ENCODE measurements at places on chromosomes 3 and 15.

GRCh38 chr3:169103951-169104941, 559.3 kb downstream of the MECOM start:
- DNase-seq = no peak

- no peak for DNase-seq
These were observed 84.1 kb upstream of the ARHGEF3 start for GRCh38 chr3:56885879-56886278.

GRCh38 chr15:77874063-77874462, 203.4 kb downstream of the TBC1D2B start:
- no peak for DNase-seq

DNA sequence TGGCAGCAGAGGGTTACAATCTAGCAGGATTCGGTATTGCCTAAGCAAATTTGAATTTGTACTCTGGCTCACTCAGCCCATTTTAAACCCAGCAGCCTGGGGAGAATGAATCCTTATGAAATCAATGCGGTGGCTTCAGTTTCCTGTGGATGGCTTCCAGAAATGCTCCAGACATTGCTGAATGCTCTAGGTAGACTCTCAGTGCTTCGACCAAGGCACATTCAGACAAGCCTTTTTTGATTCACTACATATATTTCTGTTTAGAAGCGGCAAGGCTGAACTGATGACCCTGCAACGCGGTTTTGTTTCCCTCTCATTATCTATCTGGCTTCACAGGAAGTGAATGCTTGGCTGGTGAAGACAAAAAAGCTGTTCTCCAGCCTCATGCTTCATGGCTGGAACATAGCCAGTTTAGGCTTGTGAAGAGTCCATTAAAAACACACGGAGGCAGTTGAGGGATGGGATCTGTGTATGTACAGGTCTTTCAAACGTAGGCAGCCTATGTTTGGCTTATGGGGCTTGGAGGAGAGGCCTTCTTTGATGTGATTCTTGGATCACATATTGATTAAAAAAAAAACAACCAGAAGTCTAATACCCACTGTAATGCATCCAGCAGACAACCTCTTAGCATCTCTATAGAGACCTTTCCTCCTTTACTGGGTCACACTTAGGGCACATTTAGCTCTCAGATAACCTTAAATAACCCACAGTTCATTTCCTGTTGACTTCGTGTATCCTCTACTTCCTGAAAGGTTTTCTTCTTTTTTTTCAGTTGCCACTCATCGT, 400.2 kb upstream of the TBL1XR1 start:
- DNase-seq = no peak

GRCh38 chr15:59632714-59633113, 21.1 kb downstream of the GCNT3 start:
- DNase-seq = no peak

DNA sequence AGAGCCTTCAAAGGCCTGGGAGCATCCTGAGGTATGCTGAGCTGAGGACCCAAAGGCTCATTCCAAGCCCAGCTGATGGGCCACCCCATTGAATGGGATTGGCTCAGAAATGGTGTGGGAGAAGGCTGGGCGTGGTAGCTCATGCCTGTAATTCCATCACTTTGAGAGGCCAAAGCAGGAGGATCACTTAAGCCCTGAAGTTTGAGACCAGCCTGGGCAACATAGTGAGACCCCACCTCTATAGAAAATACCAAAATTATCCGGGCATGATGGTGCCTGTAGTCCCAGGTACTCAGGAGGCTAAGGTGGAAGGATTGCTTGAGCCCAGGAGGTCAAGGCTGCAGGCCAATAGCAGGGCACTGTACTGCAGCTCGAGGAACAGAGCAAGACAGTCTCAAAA, 43.8 kb upstream of the ADAMTSL3 start:
- no peak for DNase-seq

DNA sequence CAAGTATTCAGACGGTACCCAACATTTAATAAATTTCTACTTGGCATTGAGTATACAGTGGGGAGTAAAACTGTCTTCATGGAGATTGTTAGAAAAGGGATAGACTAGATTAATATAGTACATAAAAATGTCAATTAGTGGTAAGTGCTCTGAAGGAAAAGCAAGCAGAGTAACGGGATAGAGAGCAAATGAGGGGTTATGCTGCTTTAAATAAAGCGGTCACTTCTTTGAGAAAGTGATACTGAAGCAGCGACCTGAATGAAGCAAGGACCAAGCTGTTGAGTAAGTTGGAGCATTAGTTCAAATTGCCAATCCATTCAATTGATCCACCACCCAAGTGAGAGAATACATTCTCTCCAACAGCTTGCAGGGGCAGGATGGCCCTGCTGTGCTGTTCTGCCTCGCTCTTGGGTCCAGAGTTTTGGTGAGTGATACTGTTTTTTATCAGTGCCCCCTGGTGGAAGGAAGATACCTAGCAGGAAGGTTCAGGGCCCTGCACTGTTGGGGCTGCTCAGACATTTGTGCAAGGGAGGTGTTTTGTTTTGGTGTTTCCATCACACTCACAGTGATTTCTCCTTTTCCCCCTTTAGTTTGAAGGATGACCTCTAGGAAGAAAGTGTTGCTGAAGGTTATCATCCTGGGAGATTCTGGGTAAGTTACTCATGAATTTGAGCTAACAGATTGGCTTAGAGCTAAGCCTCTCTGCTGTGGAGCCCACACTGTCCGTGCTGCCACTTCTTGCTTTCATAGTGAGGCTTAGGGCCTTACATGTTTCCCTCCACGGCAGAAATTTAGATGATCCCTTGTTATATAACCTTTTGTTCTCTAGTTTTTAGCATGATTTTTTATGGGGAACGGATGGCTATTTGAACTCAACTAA, 69.0 kb downstream of the RAB7A start:
- no peak for DNase-seq

DNA sequence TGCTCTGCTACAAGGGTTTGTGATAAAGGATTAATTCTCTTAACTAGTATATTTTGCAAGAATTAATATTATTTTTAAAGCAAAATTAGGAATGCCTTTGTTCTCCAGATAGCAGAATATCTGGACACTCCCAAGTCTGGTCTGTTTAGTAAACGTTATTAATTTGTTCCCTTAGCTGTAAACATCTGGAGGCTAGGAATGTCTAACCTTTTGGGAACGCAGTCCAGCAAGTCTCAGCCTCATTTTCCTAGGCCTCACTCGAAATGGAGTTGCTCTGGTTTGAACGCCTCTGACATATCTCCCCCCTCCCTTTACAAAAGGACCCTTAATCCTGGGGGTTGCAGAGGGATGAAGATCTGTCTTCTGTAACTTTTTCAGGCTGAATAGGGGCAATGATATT, 59.3 kb upstream of the WNT7A start:
- DNase-seq = no peak

- DNase-seq = no peak
These were observed 93.2 kb upstream of the MEF2A start for GRCh38 chr15:99472416-99473145.

DNA sequence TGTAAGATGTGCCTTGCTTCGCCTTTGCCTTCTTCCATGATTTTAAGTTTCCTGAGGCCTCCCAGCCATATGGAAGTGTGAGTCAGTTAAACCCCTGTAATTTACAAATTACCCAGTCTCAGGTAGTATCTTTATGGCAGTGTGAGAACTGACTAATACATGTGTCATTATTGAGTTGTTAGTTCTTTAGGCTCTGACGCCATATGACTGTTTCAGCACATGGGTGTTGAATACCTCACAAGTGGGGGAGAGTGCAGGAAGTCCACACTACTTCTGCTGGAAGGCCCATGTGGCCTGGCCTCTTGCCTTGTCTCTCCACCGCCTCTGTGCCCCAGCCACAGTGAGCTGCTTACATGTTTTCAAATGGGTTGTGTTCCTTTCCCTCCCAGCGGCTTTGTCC, 28.5 kb downstream of the MFSD1 start:
- no peak for DNase-seq

DNA sequence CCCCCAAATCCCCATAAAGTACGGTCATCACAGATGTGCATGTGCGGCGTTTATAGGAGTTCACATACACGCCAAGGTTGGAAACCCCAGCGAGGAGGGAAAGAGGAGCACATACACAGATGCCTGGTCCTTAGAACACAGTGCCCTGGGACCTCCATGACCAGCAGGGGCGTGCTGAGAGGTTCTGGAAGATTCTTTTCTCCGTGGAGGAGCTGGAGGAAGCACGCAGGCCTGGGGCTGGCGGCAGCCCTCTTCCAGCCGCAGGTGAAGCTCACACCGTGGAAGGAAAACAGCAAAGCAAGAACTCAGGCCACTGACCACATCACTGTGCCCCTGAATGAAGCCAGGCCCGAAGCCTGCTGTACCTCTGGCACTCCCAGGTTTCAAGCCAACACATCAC, 61.0 kb upstream of the SEC61A1 start:
- DNase-seq = no peak

DNA sequence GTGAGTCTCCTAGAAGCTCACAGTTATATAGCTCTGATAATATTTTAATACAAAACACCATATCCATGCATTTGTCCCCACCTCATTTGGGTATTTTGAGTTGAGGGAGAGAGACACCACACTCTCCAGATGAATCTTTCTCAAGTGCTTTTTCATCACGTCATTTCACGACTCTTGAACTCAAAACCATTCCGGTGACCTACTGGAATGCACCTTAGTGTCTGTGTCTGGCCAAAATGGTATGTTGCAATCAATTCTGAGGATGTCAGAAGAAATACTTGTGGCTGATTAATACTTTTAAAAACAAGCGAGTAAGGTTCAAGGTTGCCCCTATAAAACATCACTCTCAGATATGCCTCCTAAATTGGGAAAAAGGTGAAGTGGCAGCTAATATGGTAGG, 352.6 kb upstream of the ICE2 start:
- DNase-seq = no peak

- DNase-seq = no peak
These were observed 30.3 kb upstream of the HHATL start for GRCh38 chr3:42732829-42733459.

DNA sequence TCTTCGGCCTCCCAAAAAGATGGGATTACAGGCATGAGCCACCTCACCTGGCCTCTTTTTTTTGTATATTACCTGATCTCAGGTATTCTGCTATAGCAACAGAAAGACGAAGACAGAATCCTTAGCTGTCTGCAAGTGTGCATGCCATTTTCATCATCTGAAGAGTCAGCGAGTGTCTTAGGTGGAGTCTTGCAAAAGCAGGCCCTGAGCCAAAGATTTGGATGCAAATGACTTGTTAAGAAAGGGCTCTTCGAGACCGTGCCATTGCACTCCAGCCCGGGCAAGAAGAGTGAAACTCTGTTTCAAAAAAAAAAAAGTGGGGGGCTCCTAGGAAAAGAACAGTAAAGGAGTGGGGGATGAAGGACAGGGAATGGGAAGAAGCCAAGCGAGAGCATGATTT, 10.2 kb upstream of the TRIM69 start:
- DNase-seq = no peak

- no peak for DNase-seq
These were observed 84.2 kb downstream of the OSBPL10 start for GRCh38 chr3:31896648-31897433.

- DNase-seq = no peak
These were observed 122.0 kb upstream of the SOX14 start for GRCh38 chr3:137641879-137642704.

DNA sequence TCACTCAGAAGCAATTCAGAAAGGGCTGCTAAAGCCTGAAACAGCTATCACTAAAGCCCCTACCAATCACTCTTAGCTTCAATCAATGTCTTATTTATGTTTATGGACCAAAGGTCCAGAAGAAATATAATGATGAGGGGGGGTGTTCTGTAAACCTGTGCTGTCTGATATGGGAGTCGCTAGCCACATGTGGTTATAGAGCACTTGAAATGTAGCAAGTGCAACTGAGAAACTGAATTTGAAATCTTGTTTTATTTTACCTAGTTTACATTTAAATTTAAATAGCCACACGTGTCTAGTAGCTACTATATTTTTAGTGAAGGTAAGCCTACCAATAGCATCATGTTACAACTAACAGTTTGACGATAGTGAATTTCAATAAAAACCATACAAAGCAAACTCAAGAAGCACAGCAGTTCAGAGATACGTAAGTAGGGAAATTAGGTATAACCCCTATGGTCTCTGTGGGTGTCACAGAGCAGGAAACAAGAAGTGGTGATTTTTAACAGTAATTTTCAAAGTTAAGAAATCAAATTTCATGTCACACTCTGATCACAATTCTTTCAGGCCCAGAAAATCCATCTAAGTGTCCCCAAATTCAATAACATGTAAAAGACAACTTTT, 3.6 kb downstream of the POU1F1 start:
- DNase-seq = no peak

GRCh38 chr3:153144779-153145178, 17.2 kb upstream of the RAP2B start:
- no peak for DNase-seq

- no peak for DNase-seq
These were observed 6.6 kb upstream of the STAC start for GRCh38 chr3:36373666-36374065.

DNA sequence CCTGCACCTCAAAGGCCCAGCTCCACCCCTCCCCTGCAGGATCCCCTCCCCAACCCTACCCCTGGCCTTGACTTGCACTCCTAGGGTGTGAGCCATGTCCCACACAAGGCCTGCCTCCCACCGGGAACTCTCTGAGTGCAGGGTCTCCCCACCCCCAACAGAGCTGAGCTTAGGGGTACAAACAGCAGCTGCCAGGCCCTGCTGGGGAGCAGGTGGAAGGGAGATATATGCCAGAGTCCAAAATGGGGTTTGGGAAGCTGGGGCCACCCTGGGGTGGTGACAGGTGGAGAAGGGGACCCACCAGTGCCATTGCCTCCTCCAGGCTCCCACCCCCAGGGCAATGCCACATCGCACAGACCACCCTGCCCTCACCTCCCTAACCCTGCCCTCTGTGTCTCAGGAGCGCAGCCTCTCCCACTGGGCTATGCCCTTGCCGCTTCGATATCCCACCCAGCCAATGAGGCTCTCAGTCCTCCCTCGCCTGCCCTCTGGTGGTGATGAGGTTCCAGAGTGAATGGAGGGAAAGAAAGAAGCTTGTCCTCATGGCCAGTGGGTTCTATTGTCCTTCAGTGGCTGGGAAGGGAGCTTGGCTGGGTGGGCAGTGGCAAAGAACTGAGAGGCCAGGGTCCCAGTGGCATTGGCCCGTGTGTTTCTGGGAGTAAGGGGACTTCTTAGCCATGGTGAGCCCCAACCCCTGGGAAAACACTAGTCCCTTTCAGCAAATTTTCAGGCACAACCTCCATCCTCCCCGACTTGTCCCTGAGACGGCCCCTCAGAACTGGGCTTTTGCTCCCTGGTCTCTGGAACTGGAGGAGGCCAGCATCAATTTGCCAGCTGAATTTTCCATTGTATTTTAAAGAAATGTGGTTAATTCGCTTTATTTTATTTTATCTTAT, 46.8 kb downstream of the CYP11A1 start:
- no peak for DNase-seq

DNA sequence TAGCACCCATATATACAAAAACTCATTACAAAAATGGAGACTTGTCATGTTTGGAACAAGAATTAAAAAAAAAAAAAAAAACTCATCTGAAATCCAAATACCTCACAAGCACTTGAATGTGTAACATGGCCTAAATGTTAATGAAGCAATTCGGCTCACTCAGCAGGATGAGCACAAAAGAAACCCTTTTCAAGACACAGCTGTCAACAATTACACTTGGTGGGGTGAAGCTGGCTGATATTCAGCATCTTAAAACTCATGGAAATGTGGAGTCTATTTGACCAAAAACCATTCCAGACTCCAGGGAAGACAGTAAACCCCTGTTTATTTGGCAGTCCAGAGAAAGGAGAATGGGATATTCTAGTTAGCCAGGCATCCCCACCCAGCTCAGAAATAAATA, 205.4 kb upstream of the TSC22D2 start:
- no peak for DNase-seq
